Activated CD8-positive, alpha-beta T cell treated with anti-CD3 and anti-CD28 coated beads for 36 hours (primary cell): ENCODE measurements at places on chromosomes 13 and 19. TPM values are rescaled to one million over a fixed set of nuclear protein-coding genes. Genes with fewer than 3 reads are reported as not detected.

ZFR2 gene
- not detected for total RNA-seq

GPR12 gene
- total RNA-seq: not detected

GRCh38 chr13:43085545-43085944, 62.2 kb downstream of the DNAJC15 start:
- DNase-seq: no peak

- no peak for DNase-seq
Observed at GRCh38 chr13:35225159-35225558, 251.3 kb downstream of the MAB21L1 start.

RXFP2 gene
- not detected for total RNA-seq

DNA sequence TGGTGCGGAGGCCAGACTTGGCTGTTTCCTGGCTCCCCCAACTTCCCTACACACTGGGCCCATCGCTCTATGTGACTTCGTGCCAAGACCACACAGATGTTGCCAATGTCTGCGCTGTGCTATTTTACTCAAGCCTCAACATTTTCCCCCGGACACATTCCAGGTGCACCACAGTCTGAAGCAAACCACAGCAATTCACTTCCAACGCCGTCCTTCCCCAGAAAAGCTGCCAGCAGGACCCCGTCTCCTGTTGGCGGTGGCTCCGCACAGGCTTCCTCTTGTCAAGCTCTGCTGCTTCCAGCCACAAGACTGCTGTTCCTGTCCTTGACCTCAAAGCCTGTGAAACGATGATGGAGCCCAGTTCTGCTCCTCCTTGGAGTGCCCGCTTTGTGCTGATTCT, 100.7 kb downstream of the CRYL1 start:
- DNase-seq: no peak

- no peak for DNase-seq
Observed at GRCh38 chr19:6717441-6717971, 2.9 kb downstream of the C3 start.

DNA sequence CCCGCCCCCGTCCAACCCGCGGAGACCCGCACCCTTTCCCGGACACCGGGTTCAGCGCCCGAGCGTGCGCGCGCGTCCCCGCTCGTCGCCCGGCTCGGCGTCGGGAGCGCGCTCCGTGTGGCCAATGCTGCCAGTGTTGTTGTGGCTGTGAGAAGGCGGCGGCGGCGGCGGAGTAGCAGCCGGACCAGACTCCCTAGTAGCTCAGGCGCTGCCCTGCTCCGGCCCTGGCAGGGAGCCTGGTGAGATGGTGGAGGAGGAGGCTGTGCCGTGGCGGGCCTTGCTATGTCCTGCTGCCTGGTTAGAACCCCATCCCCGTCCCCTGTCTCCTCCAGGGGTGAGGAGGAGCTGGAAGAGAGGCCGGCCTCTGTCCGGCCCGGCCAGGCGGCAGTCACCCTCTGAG, 553.2 kb downstream of the TUBA3C start:
- DNase-seq: no peak

GRCh38 chr13:91813253-91813652, 414.8 kb downstream of the GPC5 start:
- DNase-seq: no peak

DNA sequence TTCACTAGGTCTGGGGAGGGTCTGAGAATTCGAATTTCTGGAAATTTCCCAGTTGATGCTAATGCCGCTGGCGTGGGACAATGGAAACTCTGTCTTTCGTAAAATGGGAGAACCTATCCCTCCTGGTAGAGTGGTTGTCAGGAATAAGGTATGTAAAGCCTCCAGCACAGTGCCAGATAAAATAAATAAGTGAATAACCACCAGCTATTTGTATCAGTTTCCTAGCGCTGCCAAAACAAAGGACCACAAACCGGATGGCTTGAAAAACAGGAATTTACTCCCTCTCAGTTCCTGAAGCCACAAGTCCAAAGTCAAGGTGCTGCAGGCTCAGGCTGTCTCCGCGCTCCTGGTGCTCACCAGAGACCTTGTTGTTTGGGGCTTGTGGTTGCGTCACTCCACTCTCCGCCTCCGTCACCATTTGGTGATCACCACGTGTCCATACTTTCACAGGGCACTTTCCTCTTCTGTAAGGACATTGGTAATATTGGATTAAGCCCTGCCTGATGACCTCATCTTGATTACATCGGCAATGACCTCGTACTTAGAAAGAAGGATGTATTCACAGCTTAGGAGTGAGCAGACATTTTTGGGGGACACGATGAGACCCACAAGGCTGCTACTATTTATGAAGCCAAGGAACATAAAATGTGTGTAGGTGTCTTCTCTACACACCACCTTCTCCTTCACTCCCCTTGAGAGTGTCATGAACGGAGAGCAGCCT, 428.5 kb downstream of the IRS2 start:
- DNase-seq: no peak
